ENCODE measurements at places on chromosomes 1 and 21.
A peak's percentile ranks its signal among the peaks of the same experiment; 100 is the strongest.

DNA sequence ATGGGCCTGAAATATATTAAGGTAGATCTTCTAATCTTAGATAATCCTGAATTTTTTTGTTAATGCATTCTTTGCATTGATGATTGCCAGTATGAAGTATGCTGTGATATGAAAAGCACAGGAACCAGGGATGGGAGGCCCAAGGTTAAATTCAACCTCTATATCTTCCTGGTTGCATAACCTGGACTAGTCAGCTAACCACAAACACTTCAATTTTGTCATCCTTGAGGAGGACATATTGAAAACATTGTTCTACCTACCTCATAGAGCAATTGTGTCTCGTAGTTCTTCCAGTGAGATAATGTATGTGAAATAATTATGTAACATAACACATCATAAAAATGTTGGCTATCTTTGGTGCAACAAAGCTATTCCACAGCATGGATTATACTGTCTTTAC is 25.6 kb downstream of the PDC start:
- peak; percentile 58 for DNase-seq

- no peak for DNase-seq
Measured at GRCh38 chr1:200619894-200620272, 668 bp downstream of the KIF14 start.

- no peak for DNase-seq
Measured at GRCh38 chr1:239260842-239261241, 125.5 kb upstream of the CHRM3 start.

GRCh38 chr21:36509973-36510664 is 30.2 kb upstream of the CLDN14 start:
- no peak for DNase-seq

DNA sequence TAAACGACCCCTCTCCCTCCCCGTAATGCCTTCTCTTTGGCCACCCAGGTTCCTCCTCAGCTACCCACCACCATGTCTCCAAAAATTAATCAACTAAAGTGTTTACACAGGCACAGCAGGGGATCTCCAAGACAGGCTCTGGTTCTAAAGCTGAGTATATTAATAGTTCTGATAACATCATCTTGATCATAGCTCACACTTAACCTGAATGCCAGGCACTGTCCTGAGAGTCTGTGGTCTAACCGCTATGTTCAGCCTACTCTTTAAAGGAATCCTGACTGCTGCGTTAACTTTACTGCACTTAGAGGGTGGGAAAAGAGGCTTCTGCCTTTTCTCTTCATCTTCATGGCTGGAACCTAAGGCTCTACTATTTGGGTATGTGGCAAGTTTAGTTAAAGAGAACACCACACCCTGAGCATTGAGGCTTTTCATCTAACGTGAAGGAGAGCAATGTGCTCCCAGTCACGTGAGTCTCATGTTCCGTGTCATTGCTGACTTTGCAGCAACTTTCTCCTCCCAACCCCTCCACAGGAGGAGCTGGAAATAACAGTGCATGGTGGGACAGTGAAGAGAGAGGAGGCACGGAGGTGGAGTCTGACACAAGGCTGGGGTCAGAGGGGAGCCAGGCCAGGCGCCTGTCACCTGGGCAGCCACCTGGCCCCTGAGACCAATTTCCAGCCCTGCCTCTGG is 86.4 kb downstream of the FAM78B start:
- DNase-seq = no peak

- DNase-seq = no peak
Measured at GRCh38 chr1:154999571-155000410, 2.8 kb upstream of the ZBTB7B start.

DNA sequence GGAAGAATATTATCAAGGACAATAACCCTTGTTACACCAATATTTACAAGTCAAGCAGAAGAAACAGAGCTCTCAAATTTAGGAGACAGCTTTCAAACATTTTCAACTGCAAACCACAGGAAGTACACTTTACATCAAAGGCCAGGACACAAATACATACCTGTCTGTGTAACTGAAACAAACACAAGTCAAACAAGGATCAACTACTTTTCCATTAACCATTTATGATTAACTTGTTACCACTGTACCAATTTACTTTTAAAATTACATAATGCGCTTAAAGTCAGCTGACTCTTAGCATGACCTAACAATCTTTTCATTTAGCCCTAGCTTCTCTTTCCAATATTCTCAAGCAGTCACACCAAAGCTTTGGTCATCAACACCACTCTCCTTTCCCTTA is 43.5 kb downstream of the TRIM33 start:
- DNase-seq = no peak

DNA sequence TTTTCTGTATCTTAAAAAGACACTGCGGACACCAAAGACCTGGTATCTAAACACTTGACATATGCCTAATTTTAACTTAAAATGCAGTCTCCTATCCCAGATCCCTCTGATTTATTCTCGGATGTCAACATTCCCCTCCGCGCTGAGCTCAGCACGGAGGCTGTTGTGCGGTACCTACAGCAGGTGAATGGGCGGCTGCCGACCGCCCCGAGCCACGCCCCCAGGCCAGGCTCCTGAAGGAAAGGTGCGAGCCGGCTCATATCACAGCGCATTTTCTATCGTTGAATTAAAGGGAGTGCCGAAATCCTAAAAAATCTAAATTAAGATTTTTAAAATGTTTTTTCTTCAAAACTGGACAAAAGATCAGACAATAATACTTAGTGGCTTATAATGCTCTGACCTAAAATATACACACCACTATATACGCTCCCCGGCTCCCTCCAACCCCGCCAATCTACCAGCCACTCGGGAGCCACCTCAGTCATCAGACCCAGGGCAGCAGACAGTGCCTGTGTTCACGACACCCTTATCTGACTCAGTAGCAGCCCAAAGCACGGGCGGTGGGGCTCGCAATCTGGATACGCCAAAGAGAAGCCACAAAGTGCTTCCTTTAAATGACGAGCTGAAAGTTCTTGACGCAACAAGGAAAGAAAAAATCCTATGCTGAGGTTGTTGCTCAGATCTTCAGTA is 4.1 kb downstream of the WRAP73 start:
- DNase-seq = no peak

GRCh38 chr1:209645574-209646452 is 6.4 kb downstream of the LAMB3 start:
- DNase-seq = no peak

DNA sequence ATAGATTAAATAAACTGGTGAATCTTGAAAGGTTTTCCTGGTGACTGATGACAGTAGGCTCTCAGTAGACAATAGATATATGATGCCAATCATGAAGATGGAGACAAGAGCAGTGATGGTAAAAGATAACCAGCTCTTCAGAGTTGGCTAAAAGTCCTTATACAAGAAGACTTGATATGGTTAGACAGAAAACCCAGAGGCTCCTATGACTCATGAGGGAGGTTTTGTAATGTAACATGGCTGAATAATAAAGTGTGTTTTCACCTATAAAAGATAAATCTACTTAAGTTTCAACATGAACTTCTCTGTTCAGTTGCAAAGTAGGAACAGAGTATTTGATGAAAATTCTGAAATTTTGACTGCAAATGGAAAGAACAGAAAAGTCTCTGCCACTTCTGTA is 12.7 kb upstream of the CRNN start:
- DNase-seq = peak; percentile 46

- no peak for DNase-seq
Measured at GRCh38 chr1:166950156-166950555, 25.2 kb downstream of the ILDR2 start.

GRCh38 chr1:2928366-2929325 is 92.6 kb upstream of the ACTRT2 start:
- no peak for DNase-seq

GRCh38 chr1:43056981-43057391 is 98.3 kb upstream of the SLC2A1 start:
- no peak for DNase-seq

DNA sequence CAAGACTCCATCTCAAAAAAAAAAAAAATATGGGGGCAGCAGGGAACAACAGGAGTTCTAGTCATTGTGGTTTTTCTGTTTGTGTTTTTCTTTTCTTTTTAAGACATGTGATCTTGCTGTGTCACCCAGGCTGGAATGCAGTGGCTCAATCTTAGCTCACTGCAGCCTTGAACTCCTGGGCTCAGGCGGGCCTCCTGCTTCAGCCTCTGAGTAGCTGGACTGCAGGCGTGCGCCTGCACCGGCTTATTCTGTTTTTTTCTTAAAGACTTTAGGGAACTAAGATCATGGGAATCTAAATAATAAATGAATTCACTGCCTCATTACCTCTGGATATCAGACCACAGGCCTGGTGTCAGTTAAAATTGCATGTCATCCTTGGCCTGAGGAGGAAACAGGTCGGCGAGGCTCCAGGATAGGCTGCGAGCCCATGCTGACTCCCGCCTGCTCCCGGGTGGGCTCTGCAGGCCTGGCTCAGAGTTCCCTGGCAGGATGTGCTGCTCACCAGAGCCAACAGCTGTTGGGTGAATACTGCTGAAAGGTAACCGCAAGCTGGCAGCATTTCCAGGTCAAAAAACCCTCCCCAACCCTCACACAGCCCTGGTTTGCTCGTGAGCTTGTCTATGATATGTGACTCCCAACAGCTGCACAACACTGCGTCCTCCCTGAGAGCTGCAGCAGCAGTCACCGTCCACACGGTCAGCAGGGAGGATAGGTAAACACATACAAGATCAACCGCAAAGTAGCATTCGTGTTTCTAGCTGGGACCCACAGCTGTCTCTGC is 58.1 kb downstream of the SCCPDH start:
- no peak for DNase-seq

GRCh38 chr1:5754817-5755551 is 237.2 kb downstream of the NPHP4 start:
- no peak for DNase-seq

GRCh38 chr1:64090436-64090835 is 113.0 kb upstream of the UBE2U start:
- DNase-seq = no peak

DNA sequence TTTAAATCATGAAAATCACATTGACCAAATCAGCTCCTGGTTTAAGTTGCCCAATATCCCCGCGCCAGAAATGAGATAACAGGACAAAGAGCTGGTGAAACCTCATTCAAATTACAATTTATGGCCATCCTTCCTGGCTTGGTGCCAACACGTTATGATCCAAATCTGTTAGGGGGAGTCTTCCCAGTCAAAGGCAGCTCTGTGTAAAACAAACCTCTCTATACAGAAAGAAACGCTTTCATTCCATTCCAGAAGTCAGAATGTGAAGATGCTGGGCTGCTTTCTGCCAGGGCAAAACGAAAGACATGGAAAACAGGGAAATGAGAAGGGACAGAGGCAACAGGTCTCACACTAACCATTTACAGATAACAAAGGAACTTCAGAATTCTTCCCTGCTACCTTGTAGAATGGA is 53.5 kb upstream of the TIAM1 start:
- DNase-seq = no peak

DNA sequence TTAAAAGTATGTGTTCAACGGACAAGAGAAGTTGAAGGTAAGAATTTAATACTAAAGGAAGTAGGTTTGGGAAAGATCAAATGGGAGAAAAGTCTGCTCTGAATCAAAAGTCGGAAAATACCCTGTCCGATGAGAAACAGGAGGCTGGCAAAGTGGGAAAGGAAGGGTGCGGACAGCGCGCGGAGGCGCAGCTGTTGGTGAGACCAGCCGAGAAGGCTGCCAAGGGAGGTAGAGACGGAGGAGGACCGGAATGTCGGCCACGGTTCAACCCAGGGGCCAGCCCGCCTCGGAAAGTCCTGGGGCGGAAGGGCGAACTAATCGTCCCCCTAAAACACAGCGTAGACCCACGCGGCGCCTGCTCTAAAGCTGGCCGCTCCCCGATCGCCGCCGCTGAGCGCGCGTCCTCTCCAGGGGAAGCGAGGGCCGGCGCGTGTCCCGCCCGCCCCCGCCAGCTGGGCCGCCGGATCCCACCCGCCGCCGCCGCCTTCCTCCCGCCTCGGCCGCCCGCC is 639 bp upstream of the SPATA1 start:
- DNase-seq = peak; percentile 43

DNA sequence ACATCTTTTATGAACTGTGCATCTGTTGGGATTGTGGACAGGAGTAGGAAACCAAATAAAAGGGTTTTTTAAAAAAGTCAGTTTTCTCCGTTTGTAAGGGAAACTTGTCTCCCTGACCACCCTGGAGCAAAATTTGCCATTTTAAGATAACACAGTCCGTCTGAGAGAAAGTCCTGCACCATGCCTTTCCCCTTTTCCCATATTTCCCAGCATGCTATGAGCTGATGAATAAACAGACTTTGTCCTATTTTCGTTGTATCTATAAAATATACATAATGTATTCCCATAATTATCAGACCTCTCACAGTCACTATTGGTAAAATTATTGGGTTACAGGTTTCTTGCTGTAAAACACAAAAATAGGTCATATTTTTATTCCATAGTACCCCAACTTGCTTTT is 1.7 kb upstream of the AKT3 start:
- DNase-seq = no peak

- no peak for DNase-seq
Measured at GRCh38 chr1:241012708-241013340, 344.2 kb downstream of the RGS7 start.

All from NCI-H226 (cell line).